ENCODE measurements at places on chromosomes 5 and 9.

DNA sequence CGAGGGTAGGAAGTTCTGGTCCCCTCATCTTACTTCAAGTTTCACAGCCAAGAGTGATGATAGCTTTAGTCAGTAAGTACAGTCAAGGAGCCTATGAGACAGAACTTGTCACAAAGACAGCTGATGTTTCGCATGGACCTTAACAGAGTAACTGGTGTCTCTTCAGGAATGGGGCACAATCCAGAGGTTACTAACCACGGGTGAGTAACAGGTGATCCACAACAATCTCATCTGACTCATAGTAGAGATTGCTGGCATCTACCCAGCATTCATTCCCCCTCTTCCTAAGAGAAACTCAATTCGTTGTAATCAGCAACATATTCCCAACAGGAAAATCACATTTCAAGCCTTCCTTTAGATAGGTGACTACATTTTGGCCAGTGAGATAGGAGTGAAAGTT is 126.7 kb downstream of the SNX18 start:
- peaks cover 35% of the 10 kb centered on the region for H3K4me1 ChIP-seq
- no peak for DNase-seq
- no peak overlapping the region for H3K27ac ChIP-seq
- H3K27me3 ChIP-seq: no peaks in the 10 kb centered on the region

DNA sequence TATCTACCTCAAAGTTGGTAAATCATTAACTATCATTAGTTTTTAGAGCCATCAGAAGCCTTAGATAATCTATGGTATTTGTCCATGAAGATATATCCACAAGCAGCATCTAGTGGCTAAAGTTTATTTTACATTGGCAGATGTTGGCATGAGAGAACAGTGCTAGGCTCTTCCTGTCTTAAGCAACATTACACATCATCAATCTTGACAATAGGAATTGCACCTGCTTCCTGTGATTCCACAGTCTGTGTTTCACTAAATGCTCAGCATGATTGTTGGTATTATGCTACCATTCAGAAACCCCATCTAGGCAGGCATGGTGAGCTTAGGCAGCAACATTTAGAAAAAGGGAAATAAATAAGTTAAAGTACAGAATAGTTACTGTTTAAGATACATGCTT is 246.6 kb downstream of the SLCO4C1 start:
- DNase-seq: no peak
- no peaks in the 10 kb centered on the region for H3K4me1 ChIP-seq
- no peak overlapping the region for H3K4me3 ChIP-seq
- H3K27me3 ChIP-seq: no peaks in the 10 kb centered on the region

DNA sequence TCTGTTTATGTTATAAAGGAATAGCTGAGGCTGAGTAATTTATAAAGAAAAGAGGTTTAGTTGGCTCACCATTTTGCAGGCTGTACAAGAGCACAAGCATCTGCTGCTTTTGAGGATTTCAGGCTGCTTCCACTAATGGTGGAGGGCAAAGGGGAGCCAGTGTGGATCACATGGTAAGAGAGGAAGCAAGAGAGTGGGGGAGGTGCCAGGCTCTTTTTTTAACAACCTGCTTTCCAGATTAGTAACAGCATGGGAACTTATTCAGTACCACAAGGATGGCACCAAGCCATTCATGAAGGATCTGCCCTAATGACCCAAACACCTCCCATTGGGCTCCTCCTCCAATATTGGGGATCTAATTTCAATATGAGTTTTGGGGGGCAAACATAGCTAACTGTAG is 40.4 kb downstream of the CCL28 start:
- no peaks in the 10 kb centered on the region for H3K36me3 ChIP-seq
- H3K4me3 ChIP-seq: no peak overlapping the region
- no peaks in the 10 kb centered on the region for H3K4me1 ChIP-seq
- no peak overlapping the region for H3K27ac ChIP-seq
- H3K27me3 ChIP-seq: peaks cover 4% of the 10 kb centered on the region

GRCh38 chr5:136615251-136616119 is 250.1 kb upstream of the TRPC7 start:
- H3K4me1 ChIP-seq: no peaks in the 10 kb centered on the region
- DNase-seq: no peak
- H3K4me3 ChIP-seq: no peak overlapping the region

DNA sequence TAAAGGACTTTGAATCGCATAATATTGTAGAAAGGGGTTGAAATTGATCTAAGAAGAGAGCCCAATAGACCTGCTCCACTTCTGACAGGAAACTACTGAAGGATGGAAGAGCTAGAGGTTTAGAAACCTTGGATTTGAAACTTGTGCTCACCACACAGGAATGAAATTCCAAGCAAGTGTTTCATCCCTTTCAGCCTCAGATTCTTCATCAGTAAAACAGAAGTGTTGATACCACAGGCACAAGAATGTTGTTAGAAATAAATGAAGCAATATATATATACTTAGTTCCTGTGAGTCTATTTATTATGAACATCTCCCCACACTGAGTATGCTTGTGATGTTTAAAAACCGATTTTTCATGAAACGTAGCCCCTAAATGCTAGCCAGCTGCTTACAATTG is 43.8 kb downstream of the PRRC1 start:
- no peaks in the 10 kb centered on the region for H3K27me3 ChIP-seq
- no peak overlapping the region for H3K27ac ChIP-seq
- H3K4me1 ChIP-seq: peaks cover 12% of the 10 kb centered on the region
- DNase-seq: no peak
- H3K36me3 ChIP-seq: peaks cover 12% of the 10 kb centered on the region

- no peak overlapping the region for H3K27ac ChIP-seq
- no peak for DNase-seq
- H3K36me3 ChIP-seq: peaks cover 6% of the 10 kb centered on the region
- peaks cover 51% of the 10 kb centered on the region for H3K4me1 ChIP-seq
- H3K4me3 ChIP-seq: no peak overlapping the region
Measured at GRCh38 chr9:72476617-72477437, 44.6 kb upstream of the TMC1 start.

DNA sequence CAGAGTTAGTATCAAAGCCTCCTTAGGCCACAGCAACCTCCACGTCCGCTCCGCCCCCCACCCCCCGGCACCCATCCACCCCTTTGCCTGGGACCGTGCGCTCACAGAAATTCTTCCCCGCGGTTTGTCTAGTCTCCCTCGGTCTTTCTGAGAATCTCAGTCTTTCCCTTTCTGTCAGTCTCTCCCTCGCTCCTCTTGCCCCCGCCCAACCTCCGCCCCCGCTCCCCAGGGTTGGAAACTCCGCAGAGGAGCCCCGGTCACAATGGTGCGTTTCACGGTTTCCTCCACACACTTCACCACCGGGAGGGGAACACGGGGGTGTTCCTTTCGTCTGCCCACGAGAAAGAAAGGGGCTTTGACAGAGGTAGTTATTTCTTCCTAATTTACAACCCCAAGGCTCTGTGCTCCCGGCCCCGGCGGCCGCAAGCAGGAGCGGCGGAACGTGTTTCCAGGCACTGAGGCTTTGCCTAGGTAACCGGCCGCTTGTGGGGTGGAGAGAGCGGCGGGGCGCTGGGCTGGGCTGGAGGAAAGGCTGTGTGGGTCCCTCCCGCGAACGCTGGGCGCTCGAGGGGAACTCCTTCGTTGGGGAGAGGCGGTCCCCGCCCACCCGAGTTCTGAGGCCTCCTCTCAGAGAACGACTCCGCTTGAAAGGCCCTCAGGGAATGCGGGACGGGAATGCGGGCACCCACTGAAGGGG is 2.1 kb downstream of the NR4A3 start:
- H3K27ac ChIP-seq: no peak overlapping the region
- H3K4me1 ChIP-seq: peaks cover 52% of the 10 kb centered on the region
- H3K27me3 ChIP-seq: peaks cover 86% of the 10 kb centered on the region
- H3K4me3 ChIP-seq: peak overlapping the region; percentile 92
- peak; percentile 63 for DNase-seq

- no peaks in the 10 kb centered on the region for H3K36me3 ChIP-seq
- no peak overlapping the region for H3K4me3 ChIP-seq
- H3K27me3 ChIP-seq: peaks cover 32% of the 10 kb centered on the region
- H3K27ac ChIP-seq: no peak overlapping the region
Measured at GRCh38 chr5:151637676-151638075, 46.5 kb upstream of the FAT2 start.

GRCh38 chr9:120536949-120537640 is 42.9 kb downstream of the CDK5RAP2 start:
- no peaks in the 10 kb centered on the region for H3K4me1 ChIP-seq
- peaks cover 57% of the 10 kb centered on the region for H3K36me3 ChIP-seq
- H3K27me3 ChIP-seq: no peaks in the 10 kb centered on the region
- no peak overlapping the region for H3K27ac ChIP-seq
- no peak overlapping the region for H3K4me3 ChIP-seq

DNA sequence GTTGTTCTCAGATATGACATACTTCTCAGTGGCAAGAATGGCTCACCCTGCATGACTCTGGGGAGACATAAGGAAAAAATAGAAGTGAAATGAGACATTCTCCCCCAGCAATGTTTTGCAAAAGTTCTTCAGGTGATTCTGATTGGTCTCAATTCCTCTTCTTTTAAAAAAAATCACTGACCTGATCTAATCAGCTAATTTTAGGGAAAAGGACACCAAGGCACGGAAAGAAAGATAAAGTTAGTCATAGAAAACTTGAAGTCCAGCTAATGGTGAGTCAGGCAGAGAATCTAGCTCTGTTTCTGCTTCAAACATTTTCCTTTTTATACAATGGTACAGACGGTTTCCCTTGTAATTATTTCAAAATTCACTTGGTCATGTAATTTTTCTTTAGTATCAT is 1018.9 kb upstream of the ARRDC3 start:
- H3K4me1 ChIP-seq: peaks cover 6% of the 10 kb centered on the region
- H3K27ac ChIP-seq: no peak overlapping the region
- no peaks in the 10 kb centered on the region for H3K27me3 ChIP-seq
- H3K4me3 ChIP-seq: no peak overlapping the region
- DNase-seq: no peak
- H3K36me3 ChIP-seq: no peaks in the 10 kb centered on the region

DNA sequence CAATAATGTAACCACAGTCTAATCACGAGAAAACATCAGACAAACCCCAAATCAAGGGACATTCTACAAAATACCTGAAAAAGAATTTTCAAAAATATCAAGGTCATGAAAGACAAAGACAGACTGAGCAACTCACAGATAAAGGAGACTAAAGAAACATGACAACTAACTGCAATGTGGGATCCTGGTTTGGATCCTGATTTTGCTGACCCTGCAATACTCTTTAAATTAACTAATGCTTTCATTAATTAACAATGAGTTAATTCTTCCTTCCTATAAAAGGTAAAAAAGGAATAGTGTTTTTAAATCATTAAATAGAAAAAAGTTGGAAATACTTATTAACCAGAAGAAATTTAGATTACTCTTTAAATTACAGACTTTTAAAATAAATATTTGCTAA is 103.6 kb downstream of the MLLT3 start:
- peaks cover 33% of the 10 kb centered on the region for H3K4me1 ChIP-seq
- H3K27me3 ChIP-seq: no peaks in the 10 kb centered on the region
- peaks cover 56% of the 10 kb centered on the region for H3K36me3 ChIP-seq
- no peak for DNase-seq

DNA sequence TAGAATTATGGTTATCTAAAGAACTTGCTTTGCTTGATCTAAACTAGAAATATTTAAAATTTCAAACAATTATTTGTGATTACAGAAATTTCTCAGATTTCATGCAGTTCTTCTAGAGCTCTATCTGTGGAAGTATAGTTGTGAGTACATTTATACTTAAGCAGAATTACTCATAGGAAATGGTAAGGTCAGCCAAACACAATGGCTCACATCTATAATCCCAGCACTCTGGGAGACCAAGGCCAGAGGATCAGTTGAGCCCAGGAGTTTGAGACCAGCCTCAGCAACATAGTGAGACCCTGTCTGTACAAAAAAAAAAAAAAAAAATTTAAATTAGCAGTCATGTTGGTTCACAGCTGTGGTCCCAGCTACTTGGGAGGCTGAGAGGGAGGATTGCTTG is 71.0 kb downstream of the INVS start:
- H3K4me1 ChIP-seq: no peaks in the 10 kb centered on the region
- no peak overlapping the region for H3K27ac ChIP-seq
- H3K27me3 ChIP-seq: no peaks in the 10 kb centered on the region
- no peak for DNase-seq

DNA sequence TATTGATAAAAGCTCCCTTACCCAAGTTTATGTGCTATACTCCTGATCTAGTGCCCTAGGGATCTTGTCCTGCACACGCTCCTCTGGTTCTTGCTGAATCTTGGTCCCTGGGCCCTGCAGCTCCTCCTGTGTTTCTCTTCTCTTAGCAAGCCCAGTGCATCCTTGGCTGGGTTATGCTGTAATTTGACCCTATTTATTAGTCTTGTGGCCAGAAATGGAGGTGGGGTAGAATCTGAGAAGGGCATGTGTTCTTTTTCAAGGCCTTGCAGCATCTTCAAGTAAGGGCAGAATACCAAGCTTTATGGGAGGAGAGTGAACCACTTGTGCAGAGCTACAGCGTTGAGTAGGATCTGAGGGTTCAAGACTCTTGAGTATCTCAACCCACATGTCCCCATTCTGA is 366.8 kb downstream of the FAM170A start:
- H3K4me1 ChIP-seq: peaks cover 34% of the 10 kb centered on the region
- no peaks in the 10 kb centered on the region for H3K36me3 ChIP-seq
- no peak overlapping the region for H3K4me3 ChIP-seq
- no peaks in the 10 kb centered on the region for H3K27me3 ChIP-seq

DNA sequence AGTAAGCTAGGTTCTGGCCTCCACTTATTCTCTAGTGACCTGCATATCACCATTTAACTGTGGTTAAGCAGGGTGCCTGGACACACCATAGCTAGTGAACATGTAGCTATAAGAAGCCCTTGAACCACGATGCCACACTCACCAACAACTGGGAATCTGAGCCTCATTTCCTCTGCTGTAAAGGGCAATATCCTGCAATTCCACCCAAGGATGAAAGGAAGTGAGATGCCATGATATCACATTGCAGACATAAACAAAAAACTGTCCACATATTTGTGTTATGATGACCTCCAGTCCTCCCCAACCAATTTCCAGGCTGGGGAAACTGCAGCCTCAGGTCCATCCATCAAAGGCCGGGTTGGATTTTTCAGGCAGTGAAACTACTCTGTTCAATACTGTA is 10.4 kb downstream of the TNIP1 start:
- H3K27me3 ChIP-seq: no peaks in the 10 kb centered on the region
- H3K4me1 ChIP-seq: peaks cover 39% of the 10 kb centered on the region
- H3K4me3 ChIP-seq: no peak overlapping the region
- H3K27ac ChIP-seq: no peak overlapping the region
- peaks cover 8% of the 10 kb centered on the region for H3K36me3 ChIP-seq

- DNase-seq: no peak
- H3K4me3 ChIP-seq: no peak overlapping the region
- no peaks in the 10 kb centered on the region for H3K36me3 ChIP-seq
- H3K27ac ChIP-seq: no peak overlapping the region
- H3K4me1 ChIP-seq: peaks cover 16% of the 10 kb centered on the region
Measured at GRCh38 chr5:153485641-153486040, 4.8 kb upstream of the GRIA1 start.

- H3K4me1 ChIP-seq: peaks cover 35% of the 10 kb centered on the region
- H3K27me3 ChIP-seq: no peaks in the 10 kb centered on the region
- H3K27ac ChIP-seq: no peak overlapping the region
- H3K4me3 ChIP-seq: no peak overlapping the region
- no peak for DNase-seq
Measured at GRCh38 chr5:69238760-69239251, 4.1 kb downstream of the CDK7 start.
